IMR-90 (cell line): ENCODE measurements at places on chromosomes 7 and 10. TPM values are rescaled to one million over a fixed set of nuclear protein-coding genes. Genes with fewer than 3 reads are reported as not detected.
A peak's percentile ranks its signal among the peaks of the same experiment; 100 is the strongest.

The VIPR2 gene
- not detected in 2 replicates for total RNA-seq

DNA sequence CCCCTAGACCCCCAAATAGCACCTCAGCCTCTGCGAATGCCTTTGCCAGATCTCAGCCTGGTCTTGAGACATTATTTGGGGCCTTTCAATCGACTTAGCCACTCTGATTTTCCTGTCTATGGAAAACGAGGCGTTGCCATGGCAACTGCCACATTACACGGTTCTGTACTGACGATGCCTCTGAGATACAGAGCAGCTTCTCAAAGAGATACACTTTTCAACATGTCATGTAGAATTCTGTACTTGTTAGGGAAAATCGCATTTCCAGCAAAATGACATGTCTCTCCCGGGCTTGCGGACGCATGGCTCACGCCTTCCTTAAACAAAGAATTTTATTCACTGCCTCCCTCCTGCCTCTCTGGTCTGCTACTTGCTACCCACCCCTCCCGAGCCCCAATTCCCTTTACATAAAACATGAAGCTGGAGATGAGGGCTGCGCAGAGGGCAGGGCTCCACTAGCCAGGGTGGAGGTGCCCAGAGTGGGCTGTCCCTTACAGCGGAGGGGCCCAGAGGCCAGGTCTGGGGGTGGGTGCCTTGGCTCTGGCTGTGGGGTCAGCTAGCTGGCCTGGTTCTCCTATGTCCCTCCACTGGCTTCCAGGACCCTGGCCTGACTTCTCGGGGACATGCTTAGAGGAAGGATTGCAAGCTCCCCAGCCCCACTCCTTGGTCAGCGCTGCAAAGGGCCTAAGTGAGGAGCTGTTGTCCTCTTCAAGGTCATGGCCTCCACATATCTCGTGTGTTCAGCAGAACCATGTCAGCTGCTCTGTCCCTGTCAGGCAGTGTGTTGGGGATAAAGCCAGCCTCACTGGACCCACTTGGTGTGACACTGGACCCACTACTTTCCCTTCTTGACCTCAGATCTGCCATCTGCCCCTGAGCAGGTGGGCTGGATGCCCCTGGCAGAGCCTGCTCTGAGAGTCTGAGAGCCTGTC lies 342.5 kb downstream of the RPS24 start:
- no peaks in the 10 kb centered on the region for H3K36me3 ChIP-seq
- DNase-seq = no peak
- no peak overlapping the region for H3K4me3 ChIP-seq
- H3K4me1 ChIP-seq = no peaks in the 10 kb centered on the region; the same call in 1 of the 2 replicates
- peaks cover 64% of the 10 kb centered on the region for H3K27me3 ChIP-seq
- no peak overlapping the region for H3K27ac ChIP-seq

GRCh38 chr7:36430186-36430585 lies 40.5 kb downstream of the ANLN start:
- H3K4me1 ChIP-seq = no peaks in the 10 kb centered on the region
- peak; percentile 6 for DNase-seq
- no peaks in the 10 kb centered on the region for H3K27me3 ChIP-seq
- peaks cover 4% of the 10 kb centered on the region; the same call in 1 of the 2 replicates for H3K36me3 ChIP-seq

DNA sequence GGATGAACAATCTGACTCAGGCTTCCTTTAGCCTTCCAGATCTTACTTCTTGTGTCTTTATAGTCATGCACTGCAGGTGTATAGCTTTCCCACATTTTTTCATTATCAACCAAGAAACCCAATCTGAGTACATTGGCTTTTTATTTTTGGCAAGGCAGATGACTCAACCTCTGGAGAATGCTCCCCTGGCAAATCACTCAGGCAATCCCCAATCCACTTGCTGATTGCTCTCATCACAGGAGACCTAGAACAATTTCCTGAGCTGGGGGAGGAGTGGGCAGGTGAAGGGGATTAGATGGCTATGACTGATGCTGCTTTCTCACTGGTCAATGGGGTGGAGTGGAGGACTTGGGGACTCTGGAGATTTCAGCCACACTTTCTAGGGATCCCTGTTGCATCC lies 134.4 kb downstream of the SLC16A9 start:
- no peak overlapping the region for H3K27ac ChIP-seq
- peaks cover 3% of the 10 kb centered on the region; the same call in 1 of the 2 replicates for H3K4me1 ChIP-seq
- DNase-seq = no peak
- no peaks in the 10 kb centered on the region for H3K36me3 ChIP-seq

The IFIT1B gene
- total RNA-seq = not detected in 2 replicates

DNA sequence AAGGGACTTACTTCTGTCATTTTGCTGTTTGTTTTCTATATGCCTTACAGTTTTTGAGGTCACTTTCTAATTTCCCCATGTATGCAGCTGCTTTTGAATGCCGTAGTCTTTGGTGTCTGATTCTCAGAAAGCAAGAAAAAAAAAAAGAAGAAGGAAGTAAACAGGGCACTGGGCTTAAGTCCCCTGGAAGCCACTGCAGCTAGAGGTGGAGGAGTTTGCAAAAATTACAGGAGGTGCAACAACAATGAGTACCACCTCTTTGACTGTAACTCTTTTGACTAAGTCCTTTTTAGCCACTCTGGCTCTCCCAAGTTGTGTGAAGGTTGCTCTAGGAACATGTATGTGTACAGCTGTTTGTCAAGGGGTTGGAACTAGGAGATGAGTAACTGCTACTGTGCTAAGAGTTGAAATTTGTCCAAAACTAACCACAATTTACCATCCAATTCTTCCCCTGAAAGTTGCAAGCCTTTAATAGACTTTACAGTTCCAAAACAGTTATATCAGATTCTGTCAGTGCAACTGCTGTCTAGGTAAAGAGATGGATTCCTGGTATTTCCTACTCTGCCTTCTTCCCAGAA lies 588.0 kb upstream of the LRRN3 start:
- no peak overlapping the region for H3K27ac ChIP-seq
- DNase-seq = peak; percentile 79
- no peaks in the 10 kb centered on the region for H3K27me3 ChIP-seq

GRCh38 chr7:29196191-29196590 lies 1.6 kb downstream of the CHN2 start:
- no peak overlapping the region for H3K27ac ChIP-seq
- H3K4me3 ChIP-seq = no peak overlapping the region
- no peaks in the 10 kb centered on the region for H3K4me1 ChIP-seq
- no peaks in the 10 kb centered on the region for H3K36me3 ChIP-seq
- H3K27me3 ChIP-seq = peaks cover 31% of the 10 kb centered on the region

The OPN1SW gene
- not detected in 2 replicates for total RNA-seq

The KNDC1 gene
- total RNA-seq = 0.18 and 0.56 TPM in 2 replicates

GRCh38 chr7:5514440-5515035 lies 90.9 kb upstream of the TNRC18 start:
- peak overlapping the region; percentile 99 for H3K27ac ChIP-seq
- no peaks in the 10 kb centered on the region for H3K27me3 ChIP-seq
- H3K4me1 ChIP-seq = peaks cover 7% of the 10 kb centered on the region
- peak overlapping the region; percentile 79; the same call in 1 of the 2 replicates for H3K4me3 ChIP-seq

DNA sequence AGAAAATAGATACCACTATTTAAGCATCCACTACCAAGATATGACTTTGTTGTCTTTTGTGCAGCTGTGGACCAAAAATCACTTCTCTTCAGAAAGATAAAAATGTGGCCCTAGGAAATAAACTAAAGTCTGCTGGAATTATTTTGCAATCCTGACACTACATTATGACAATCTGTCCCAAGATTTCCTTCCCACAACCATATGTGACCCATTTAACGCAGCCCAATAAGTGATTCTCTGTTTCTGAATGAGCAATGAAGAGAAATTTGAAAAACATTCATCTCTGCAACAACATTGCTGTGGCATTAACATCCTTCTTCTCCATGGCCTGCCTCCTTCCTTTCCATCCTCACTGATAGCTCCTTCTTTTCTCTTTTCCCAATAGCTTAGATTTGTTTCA lies 212.0 kb downstream of the TSPAN12 start:
- H3K4me1 ChIP-seq = no peaks in the 10 kb centered on the region
- no peak for DNase-seq
- no peaks in the 10 kb centered on the region for H3K27me3 ChIP-seq
- H3K4me3 ChIP-seq = no peak overlapping the region
- H3K36me3 ChIP-seq = no peaks in the 10 kb centered on the region

GRCh38 chr7:52995676-52996075 lies 39.8 kb upstream of the POM121L12 start:
- H3K4me1 ChIP-seq = no peaks in the 10 kb centered on the region
- no peaks in the 10 kb centered on the region for H3K27me3 ChIP-seq
- DNase-seq = no peak
- no peak overlapping the region for H3K27ac ChIP-seq
- H3K4me3 ChIP-seq = no peak overlapping the region
